Activated T-cell treated with anti-CD3 and anti-CD28 coated beads, Interleukin-2, amount 50 U/mL, for 72 hours (primary cell): ENCODE measurements at places on chromosomes 7 and 10.

- DNase-seq: no peak
Measured at GRCh38 chr7:47549916-47550315, 32.0 kb downstream of the TNS3 start.

DNA sequence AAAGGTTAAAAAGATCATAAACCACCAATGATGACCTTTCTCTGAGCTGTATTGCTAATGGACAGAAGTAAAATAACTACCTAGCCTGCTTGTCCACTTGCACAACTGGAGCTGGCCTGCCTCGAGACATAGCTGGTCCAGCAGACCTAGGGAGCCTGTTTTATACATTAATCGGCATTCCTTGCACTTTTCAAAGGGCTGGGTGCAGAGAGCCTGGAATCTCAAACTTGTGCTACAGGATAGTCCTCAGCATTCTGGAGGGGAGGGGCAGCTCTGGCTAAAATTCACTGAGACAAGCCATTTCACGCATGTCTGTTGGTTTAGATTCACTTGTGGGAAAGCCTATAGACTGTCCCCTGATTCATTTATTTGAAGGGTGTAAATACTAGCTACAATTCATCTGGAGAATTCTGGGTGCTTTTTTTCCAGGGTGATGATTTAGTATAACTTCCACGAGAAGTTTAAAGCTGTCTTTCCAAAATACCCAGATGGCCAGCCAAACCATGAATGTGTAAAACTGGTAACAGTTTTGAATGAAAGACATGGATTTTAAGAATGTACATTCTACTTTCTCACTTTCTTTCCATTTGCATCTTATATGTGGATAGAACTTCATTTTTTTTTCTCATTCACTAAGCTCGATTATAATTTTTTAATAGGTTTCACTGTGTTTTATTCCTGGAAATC, 389.4 kb downstream of the KCNMA1 start:
- DNase-seq: no peak

GRCh38 chr10:114208351-114208750, 29.2 kb downstream of the TDRD1 start:
- DNase-seq: no peak

GRCh38 chr7:19327018-19327417, 181.8 kb upstream of the FERD3L start:
- DNase-seq: no peak

- no peak for DNase-seq
Measured at GRCh38 chr7:114243646-114244045, 171.0 kb upstream of the FOXP2 start.

- DNase-seq: no peak
Measured at GRCh38 chr10:131207584-131208532, 103.7 kb downstream of the TCERG1L start.

GRCh38 chr10:3765146-3765545, 19.9 kb downstream of the KLF6 start:
- peak; percentile 63 for DNase-seq

DNA sequence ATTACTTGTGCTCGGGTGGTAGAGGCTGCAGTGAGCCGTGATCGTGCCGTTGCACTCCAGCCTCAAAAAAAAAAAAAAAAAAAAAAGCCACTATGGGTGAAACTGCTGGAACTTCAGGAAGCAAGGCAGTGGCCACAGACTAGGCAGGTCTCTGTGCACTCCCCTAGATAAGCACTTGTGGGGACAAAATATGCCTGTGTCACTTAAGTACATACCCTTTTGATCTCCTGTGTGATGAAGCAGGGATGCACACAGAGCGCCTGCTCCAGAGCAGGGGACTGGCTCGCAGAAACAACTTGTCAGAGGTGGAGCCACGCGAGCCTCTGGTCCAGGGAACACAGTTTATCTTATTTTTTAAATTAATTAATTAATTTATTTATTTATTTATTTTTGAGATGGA, 42.9 kb upstream of the PSAP start:
- DNase-seq: no peak

- DNase-seq: no peak
Measured at GRCh38 chr7:140670343-140670935, 2.3 kb upstream of the ADCK2 start.

GRCh38 chr10:49365675-49366415, 30.0 kb downstream of the DRGX start:
- no peak for DNase-seq

DNA sequence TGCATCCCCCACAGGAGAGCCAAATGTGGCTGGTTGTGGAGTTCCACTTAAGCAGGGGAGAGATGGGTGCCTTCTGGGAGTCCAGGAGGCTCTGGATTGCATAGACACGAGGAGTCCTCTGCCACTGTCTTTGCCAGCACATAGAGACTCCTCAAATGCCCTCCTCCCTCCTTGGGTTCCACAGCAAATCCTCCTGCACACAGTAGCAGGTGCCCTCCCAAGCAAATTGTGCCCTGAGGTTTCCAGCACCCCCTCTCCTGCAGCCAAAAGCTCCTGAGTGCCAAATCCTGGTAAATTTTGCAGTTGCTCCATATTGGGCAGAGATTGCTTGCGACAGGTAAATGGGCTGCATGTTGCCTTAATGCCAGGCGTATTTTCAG, 5.8 kb downstream of the EVX1 start:
- no peak for DNase-seq

DNA sequence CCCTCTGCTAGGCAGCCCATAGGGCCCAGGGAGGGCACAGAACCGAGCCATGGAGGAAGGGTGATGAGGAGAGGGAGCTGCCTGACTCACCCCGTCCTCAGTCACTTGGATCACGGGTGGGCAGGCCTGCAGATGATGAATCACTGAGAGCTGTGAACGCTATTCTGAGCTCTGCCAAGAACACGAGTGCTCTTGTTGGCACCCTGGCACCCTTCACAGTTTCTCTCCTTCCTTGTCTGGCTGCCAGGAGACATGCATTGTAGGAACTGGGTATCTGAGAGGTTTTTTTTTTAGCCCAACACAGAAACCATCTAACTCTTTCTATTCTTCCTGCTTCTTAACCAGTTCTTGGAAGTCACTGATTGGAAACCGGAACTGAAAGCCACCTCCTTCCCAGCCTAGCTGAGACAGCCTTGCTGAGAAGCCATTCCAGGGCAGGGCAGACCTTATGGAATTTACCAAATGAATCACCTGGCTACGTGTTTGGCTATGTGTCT, 82.1 kb downstream of the SLC37A3 start:
- DNase-seq: peak; percentile 25

DNA sequence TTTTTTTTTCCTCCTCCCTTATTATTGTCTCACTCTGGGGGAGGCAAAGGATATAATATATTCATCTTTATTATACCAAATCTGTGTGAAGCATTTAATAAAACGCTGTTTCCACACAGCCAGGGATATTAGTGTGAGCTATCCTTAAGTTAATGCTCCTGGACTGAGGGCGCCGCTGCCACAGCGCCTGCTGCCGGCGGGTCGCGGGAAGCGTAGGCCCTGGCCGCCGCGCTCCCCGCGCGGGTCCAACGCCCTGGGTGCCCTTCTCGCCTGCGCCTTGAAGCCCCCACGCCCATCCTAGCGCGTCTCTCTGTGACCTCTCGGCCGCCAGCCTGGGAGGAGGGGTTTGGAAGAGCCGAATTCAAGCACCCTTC, 9.5 kb upstream of the LBX1 start:
- DNase-seq: no peak

DNA sequence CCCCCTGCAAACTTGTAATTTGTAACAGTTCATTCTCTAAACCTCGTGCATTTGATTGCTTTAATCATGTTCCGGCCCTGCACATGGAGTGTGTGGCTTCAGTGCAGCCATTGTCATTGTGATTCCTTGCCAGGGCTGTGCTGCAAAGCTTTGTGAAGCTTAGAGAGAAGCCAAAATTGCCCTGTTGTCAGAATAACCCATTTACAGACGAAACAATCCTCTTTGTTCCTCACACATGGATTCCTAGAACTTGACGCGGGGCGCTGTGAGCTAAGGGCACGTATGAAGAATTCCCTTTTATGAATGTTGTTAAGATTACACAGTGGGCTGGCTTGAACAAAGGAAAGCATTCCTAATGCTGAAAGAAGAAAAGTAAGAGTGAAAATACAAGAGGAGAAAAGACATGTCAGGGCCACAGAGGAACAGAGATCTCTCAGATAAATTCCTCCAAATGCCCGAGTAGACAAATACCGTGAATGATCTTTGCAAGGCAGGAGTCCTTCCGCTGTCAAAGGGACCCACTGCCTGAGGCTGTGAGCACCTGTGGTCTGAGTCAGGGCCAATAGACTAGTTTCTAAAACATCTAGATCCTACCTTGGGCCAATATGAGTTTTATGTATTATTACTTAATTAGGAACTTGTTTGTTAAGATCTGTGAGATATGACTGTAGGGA, 205.4 kb upstream of the C7orf33 start:
- no peak for DNase-seq

- no peak for DNase-seq
Measured at GRCh38 chr7:120867932-120868331, 10.0 kb upstream of the TSPAN12 start.

- DNase-seq: no peak
Measured at GRCh38 chr10:30750971-30751677, 121.6 kb upstream of the LYZL2 start.

DNA sequence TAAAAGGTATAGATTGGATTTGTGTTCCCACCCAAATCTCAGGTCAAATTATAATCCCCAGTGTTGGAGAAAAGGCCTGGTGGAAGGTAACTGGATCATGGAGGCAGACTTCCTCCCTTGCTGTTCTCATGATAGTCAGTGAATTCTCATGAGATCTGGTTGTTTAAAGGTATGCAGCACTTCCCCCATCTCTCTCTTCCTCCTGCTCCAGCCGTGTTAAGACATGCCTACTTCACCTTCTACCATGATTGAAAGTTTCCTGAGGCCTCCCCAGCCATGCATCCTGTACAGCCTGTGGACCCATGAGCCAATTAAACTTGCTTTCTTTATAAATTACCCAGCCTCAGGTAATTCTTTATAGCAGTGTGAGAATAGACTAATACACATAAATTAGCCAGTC, 39.1 kb downstream of the HTR7 start:
- no peak for DNase-seq

DNA sequence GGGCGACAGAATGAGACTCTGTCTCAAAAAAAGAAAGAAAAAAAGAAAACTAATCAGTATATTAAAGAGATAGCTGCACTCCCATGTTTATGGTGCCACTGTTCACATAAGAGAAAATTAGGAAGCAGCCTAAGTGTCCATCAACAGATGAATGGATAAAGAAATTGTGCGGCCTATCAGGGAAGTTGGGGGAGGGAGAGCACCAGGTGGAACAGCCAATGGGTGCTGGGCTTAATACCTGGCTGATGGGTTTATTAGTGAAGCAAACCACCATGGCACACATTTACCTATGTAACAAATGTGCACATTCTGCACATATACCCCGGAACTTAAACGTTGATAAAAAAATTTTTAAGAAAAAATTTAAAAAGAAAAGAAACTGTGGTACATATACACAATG, 9.0 kb upstream of the PRRT4 start:
- DNase-seq: no peak

DNA sequence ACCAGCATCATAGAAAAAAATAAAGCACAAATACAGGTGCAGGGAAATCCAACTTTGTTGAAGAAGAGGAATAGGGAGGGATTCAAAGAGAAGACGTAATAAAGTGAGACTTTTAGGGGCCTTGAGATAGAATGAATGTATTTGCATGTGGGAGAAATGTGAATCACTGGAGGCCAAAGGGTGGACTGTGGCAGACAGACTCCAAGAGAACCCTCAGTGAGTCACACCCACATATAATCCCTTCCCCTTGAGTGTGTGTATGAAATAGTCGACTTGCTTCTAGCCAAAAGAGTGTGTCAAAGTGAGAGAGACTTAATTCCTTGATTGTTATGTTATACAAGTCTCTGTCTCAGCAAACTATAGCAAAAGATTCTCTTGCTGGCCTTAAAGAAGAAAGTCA, 101.3 kb upstream of the GHITM start:
- no peak for DNase-seq

- DNase-seq: peak; percentile 21
Measured at GRCh38 chr10:112383325-112383724, 9.4 kb downstream of the ACSL5 start.

DNA sequence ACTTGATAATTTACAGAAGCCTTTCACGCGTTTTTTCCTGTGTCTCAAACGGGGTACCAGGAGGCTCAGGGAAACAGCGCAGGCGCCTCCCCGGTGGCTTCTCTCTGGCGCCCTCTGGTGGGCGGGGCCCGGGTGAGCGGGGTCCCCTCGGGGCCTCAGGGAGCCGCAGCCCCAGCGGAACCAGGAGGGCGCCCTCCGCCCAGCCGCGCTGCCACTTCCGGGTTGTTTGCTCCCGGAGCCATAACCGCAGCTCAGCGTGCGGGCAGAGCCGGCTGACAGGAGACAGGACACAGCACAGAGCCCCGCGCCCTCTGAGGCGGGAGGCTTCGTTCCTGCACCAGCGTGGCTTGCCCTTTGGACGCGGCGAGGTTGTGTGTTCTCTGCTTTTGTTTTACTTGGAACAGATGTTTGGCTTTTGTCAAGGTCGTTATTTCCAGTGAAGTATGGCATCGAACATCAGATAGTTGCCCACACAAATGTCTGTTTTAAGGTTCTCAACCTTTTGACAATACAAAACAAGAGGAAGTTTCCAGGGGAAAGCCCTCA, 6.9 kb upstream of the CYP2E1 start:
- DNase-seq: peak; percentile 98

- no peak for DNase-seq
Measured at GRCh38 chr10:118950190-118950680, 79.3 kb upstream of the NANOS1 start.

DNA sequence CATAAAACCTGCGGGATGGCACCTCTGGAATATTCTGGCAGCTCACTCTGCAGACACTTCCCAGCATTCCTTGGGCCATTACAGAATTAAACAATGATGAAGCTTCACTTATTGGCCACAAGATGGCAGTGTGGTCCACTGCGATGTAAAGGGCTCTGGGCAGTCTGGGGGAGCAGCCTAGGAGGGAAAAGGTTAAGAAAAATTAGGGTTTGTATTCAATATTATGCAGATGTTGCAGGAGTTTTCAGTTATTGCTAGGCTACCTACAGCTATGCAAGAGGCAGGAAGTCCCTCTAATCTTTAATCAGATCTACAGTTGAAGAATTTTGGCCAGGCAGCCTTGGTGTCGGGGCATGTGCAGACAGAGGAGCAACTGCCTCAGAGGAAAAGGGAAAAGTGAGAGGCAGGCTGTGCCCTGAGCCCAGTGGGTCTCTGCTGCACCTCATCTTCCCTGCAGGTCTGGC, 233.2 kb upstream of the PRSS1 start:
- peak; percentile 23 for DNase-seq

GRCh38 chr7:2080060-2080387, 152.7 kb downstream of the MAD1L1 start:
- DNase-seq: no peak

GRCh38 chr7:105367458-105367857, 21.3 kb downstream of the SRPK2 start:
- no peak for DNase-seq

DNA sequence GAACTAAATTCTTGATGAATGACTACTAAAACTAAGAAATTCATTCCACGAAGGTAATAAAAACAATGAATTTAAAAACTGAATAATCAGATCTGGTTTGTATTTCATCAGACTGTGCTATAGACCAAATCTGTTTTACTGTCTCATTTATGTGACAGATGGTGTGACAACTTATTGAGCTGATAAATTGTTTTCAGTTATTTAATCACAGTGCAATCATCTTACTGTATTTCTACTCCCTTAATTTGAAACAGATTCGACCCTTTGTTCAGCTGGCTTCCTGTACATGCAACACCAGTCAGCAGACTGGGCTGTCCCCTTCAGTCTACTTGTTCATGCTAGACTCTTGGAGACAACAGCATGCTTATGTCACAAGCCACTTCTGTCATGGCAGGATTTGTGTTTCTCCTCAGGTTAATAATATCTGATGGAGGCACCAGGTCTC, 150.9 kb downstream of the MBL2 start:
- DNase-seq: no peak
